ENCODE measurements at places on chromosomes 11 and 22.
A peak's percentile ranks its signal among the peaks of the same experiment; 100 is the strongest.

DNA sequence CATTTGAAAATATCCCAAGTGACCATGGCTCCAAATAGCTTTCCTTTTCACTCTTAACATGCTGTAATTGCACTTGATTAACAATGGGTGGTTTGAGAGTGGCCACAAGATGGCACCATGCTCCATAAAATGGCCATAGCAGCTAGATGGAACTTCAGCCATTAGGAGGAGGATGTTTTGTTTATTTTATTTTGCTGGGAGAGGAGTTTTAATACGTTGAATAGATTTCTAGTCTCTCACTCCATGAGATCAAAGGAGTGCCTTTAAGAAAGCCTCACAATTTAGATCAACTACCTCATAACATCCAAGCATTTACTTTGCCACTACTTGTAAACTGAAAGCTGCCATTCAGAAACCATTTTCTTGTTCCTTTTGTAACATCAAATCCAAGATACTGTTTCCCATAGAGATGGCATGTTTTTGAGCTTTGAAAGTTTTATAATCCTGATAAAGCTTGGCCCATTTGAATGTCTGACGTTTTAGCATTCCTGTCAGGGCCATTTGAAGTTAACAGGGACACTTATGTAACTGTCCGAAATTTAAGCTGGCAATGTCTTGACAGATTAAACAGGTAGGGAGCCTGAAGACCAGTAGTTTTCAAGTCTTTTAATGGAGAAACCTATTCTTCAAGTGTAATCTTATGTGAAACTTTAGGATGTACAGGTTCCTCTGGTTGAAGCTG is 4.7 kb downstream of the FEN1 start:
- DNase-seq, result no peak

- DNase-seq, result no peak
Observed at GRCh38 chr11:72908032-72908676, 93.9 kb downstream of the ATG16L2 start.

DNA sequence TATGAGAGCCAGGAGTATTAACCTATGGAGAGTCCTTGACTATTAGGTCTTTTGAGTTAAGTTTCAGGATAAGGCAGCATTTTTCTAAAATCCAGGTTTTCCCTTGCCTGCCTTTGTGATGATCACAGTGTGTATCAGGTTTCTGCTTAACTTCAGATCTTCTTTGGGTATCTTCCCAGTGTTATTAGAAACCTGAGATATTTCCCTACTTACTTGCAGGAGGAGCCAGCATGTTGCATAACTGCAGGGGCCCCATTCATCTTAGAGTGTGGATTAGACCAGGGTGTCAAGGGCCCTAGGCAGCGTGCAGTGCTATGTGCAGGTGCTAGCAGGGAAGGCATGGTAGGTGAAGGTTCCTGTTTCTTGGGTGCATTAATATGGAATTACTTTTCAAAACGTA is 69.5 kb downstream of the ZNRF3 start:
- DNase-seq, result no peak

DNA sequence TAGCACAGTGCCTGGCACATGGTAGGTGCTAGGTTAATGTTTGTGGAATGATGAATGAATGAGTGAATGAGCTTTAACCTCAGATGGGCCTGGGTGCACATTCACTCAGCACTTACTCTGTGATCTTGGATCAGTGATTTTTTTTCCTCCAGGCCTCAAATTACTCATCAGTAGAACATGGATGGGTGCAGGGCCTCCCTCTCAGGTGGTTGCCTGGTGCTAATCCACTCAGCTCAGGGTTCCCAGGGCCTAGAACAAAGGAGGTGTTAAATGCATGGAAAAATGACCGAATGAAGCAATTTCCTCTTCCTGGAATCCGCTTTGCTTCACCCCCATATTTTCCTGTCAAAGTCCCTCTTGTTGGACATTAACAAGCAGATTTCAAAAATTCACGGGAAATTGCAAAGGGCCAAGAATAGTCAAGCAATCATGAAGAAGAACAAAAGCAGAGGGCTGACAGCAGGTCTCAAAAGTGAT is 93.5 kb downstream of the MYEOV start:
- DNase-seq, result peak; percentile 28

DNA sequence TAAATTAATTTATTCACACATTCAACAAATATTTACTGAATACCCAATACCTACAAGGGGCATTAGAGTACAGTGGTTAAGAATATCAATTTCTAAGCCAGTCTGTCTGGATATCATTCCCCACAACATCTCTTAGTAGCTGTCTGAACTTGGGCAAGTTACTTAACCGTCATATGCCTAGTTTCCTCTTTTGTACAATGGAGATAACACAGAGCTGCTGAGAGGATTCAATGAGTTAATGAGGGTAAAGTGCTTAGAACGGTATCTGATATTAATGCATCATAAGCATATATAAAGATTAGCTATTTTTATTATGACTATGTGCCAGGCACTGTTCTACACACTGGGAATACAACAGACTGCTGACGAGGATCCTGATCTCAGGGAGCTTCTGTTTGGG is 116.4 kb downstream of the APOL5 start:
- DNase-seq, result no peak

- no peak for DNase-seq
Observed at GRCh38 chr11:119880143-119880542, 151.1 kb upstream of the NECTIN1 start.

DNA sequence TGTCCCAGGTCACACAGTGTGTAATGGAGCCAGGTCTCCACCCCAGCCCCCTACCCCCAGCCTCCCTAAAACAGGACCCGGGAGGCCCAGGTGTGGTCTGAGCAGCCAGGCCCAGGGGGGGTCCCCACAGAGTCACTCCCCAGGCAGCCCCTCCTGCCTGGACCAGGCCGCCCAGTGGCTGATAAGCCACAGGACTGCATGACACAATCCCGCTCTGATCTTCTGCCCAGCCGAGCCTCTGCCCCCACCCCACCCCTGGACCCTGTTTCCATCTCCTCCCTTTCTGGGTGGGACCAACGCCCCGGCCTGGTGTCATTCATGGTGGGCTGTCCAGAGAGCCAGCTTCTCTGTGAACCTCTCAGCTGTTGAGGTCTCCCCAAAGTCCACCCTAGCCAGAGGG is 7.8 kb upstream of the LIF start:
- no peak for DNase-seq

DNA sequence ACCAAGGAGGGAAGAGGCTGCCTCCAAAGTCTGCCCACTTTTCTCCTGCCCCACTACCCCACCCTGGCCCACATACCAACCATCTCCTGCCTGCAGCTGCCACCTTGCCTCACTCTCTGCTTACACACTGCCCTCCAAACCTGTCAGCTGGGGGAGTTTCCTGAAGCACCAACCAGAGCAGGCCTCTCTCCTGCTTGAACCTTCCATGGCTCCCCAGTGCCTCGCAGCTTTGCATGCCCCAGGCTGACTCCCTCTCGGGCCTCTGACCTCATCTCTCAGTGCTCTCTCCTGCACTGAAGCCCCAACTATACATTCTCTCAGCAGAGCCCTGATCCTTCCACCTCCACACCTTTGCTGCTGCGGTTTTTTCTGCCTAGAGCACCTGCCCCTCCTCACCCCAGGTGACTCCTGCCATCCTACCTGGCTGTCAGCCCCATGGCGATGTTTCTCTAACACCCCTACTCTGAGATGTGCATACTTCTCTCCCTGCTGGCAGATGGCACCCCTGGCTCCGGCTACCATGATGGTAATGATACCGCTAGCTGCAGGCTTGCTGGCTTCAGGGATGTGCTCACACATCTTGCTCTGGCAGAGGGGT is 43.5 kb downstream of the MN1 start:
- no peak for DNase-seq

GRCh38 chr11:75482931-75483469 is 42.7 kb downstream of the GDPD5 start:
- no peak for DNase-seq

DNA sequence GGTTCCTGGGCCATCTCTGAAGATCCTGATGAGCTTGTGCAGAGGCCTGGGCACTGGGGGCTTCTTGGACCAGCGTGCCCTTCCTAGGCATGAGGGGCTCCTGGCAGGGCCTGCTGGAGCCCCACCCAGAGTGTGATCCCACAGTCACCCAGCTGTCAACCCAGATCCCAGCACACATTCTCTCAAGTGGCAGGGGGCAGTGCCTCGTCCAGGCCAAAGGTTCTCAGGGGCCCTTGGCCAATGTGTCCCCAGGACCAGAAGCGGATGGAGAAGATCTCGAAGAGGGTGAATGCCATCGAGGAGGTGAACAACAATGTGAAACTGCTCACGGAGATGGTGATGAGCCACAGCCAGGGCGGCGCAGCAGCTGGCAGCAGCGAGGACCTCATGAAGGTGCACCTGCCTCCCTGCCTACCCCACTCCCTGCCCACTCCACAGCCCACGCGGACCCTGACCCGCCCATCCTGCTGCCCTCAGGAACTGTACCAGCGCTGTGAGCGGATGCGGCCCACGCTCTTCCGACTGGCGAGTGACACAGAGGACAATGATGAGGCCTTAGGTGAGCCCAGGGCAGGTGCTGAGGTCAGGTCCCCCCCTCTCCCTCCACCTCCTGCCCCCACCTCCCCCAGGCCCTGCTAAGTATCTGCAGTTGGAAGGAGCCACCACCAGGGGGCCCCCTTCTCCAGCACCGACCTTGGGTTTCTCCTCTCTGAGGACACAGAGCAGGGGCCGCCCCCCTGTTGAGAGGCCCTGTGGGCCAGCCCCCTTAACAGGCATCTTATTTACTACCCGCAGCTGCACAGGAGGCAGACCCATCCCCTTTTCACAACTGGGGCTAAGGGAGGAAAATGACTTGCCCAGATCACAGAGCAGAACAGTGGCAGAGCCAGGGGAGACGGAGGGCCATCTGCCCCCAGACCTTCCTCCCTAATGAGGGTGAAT is 14.7 kb downstream of the GGA1 start:
- DNase-seq, result no peak

DNA sequence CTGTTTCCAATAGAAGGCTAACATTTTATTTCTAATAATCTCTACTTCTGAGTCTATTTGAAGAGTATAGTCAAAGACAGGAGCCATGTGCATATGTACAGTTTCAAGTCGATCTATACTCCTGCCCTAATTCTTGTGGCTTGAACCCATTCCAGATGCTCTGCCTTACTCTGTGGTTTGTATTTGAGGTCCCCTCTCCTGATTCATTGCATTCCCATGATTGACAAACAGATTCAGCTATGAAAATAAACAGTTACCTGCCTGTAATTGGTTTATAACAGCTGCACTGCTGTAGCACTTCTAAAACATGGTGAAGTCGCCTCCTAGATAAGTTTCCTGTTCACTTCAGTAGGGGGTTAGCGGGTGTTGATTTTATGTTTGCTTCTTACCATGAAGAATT is 138.7 kb downstream of the SOX6 start:
- no peak for DNase-seq

DNA sequence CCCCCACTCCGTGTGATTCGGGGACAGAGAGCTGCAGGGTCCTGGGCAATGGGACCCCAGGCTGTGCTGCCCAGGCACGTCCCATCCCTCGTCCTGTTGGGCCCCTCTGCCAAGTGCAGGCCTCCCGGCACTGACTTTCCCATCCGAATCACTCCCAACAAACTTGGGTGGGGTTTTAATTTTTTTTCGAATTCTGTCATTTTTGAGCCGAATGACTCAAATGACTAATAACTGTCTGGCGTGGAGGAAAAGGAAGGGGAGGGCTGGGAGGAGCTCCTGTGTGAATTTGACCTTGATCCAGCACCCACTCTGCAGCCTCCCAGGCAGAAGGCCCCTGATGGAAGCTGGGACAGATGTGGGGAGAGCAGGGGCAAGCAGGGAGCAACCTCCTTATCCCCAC is 1173.2 kb downstream of the BRD1 start:
- DNase-seq, result no peak

GRCh38 chr11:72297828-72298227 is 53.9 kb upstream of the PHOX2A start:
- no peak for DNase-seq

GRCh38 chr11:45150301-45150700 is 3.9 kb downstream of the PRDM11 start:
- DNase-seq, result peak; percentile 49

DNA sequence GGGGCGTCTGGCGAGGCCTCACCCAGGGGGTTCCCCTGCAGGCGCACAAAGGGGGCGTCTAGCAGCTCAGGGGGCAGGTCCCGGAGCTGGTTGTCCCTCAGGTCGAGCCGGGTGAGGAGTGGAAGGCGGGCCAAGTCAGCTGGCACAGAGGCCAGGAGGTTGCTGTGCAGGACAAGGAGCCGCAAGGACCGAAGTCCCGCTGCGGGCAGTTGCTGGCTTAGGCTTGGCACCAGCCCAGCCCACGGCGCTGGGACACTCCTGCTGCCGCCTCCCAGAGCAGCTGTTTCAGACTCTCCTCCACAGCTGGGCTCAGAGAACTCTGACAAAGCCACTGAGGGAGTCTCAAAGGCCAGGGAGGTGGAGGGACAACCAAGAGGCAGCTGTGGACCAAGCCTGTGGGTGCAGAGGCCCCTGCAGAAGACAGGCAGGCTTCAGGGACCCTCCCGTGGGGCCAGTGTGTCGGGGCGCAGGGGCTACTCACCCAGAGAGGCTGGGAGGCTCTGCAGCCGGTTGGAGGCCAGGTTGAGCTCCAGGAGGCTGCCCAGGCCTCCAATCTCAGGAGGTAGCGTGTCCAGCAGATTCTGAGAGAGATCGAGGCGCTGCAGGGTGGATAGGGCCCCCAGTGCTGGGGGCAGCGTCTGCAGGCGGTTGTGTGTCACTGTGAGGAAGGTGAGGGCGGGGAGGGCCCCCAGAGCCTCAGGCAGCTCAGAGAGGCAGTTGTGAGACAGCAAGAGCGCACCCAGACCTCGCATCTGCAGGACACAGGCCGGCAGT is 2.2 kb downstream of the PIDD1 start:
- DNase-seq, result no peak

DNA sequence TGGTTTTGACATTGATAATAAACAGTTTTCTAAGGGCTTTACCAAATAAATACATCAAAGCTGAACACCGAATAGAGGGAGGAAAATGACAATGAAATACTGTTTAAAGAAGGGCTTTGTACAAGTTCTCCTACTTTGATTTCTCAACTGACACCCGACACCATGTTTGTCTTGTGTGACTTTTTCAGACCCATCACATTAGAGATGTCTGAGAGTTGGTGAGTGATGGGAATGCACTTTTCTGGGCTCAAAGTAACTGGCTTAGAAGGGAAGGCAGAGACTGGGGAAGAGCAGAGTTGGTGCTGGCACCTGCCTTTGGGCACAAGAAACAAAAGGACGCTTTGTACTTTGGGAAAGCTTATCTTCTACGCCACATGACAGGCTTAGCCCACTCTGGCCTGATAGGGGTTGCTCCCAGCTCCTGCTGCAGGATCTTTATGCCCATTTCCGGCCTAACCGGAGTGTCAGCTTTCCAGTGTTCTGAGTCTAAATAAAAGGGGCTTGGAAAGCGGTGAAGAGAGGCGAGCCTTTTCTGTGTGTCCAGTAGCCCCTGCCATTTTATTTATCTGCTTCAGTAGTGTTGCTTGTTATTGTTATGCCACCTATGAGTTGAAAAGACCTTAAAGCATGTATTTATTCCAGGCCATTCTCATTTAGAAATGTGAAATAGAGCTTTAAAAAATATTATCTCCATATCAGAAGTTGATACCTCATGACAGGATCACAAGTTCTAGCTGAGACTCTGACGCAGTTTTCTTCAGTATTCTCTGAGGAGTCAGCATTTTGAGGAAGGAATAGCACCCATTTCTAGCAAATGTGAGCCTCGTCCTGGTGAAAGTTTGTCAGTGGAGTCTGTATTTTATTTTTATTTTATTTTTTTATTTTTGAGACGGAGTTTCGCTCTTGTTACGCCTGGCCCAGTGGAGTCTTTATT is 24.2 kb downstream of the KREMEN1 start:
- DNase-seq, result no peak

- no peak for DNase-seq
Observed at GRCh38 chr22:49815641-49816091, 12.0 kb downstream of the BRD1 start.

GRCh38 chr11:78952890-78953289 is 378.2 kb upstream of the NARS2 start:
- no peak for DNase-seq

Measured in coronary artery (tissue), 2 donors.